NCI-H526 (cell line): ENCODE measurements at places on chromosomes 12 and 14.
A peak's percentile ranks its signal among the peaks of the same experiment; 100 is the strongest.

DNA sequence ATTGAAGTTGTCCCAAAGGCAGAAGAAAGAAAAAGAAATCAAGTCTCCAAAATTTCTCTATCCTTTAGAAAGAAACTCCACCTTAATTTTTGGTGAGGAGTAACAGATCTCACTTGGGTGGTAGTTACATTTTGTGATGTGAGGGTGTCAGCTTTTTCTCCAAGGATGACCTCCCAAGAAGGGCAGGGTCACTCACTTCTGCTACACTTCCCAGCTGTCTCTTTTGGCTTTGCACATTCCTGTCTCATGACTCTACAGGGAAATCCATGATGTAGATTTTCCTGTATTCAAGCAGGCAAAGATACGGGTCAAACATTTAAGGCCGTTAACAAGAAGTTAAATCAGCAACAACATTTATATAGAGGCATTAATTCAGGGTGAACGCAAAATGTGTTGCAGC lies 1016.4 kb downstream of the NRXN3 start:
- no peak for DNase-seq

DNA sequence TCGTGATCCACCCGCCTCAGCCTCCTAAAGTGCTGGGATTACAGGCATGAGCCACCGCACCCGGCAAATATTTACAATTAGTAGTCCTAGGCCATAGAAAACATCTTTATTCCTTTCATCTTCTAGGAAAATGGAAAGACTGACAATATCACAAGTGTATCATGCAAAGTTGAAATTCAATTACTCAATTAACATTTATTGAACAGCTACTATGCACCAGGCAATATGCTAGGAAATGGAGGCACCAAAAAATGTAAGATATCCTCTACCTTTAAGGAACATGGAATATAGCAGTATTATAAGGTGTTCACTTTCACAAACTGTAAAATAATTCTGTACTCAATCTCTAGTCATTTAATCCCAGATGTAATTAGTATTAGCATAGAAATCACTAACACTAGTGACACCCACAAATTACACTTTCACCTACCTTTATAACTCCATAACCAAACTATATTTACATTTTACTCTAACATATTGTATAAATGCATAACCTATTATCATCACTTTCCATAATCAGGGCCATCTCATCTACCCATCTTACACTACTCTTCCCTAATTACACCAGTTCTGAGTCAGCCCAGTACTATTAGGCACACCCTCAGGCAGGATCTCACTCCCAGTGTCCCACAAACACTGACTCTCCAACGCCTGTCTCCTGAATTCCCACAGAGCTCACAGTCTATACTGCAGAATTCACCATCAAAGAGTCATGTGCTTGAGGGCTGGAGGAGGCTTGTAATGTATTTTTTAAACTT lies 10.4 kb downstream of the CORO1C start:
- DNase-seq, result no peak

GRCh38 chr12:15892645-15893259 lies 10.6 kb downstream of the STRAP start:
- no peak for DNase-seq

DNA sequence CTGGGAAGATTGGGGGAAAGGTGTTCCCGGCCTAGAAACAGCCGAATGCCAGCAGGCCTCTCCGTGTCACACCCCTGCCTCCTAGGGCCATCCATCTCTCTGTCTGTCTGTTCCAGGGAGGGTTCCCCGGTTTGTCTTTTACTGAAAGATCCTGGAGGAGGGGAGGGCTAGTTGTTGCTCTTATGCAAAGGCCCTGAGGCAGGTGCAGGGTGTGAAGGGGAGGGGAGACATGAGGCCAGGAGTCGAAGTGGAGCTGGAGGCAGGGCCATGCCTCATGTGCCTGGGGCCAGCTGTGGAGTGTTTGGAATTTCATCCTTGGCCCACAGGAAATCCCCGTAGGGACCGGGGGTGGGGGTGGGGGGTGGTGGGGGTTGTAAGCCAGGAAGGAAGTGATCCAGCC lies 8.7 kb upstream of the RCOR1 start:
- DNase-seq, result no peak

DNA sequence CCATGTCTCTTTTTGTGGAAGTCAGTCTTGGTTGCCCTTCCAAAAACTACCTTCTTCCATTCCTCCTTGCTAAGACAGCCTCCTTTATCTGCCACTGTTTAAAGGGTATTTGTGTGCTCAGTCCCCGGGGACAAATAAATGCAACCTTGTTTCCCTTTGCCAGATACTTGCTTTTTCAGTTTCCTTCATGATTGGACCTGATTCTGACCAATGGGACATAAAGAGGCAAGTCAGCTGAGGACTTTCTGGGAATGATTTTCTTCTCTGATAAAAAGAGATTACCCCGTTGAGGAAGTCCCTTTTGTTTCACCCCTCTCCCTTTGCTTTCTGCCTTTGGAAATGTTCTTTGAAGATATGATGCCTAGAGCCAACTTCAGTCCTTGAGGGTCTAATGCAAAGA lies 7.4 kb upstream of the TUBA1B start:
- DNase-seq, result peak; percentile 49

GRCh38 chr12:11601647-11602046 lies 47.8 kb upstream of the ETV6 start:
- DNase-seq, result no peak
